ENCODE measurements at places on chromosomes 13 and 19. TPM values are rescaled to one million over a fixed set of nuclear protein-coding genes. Genes with fewer than 3 reads are reported as not detected.

The FXYD7 gene
- total RNA-seq = not detected

The PLK5 gene
- not detected for total RNA-seq

The ZNF177 gene
- total RNA-seq = 1.5 TPM

The LIPE gene
- 2.6 TPM for total RNA-seq

The HPN gene
- not detected for total RNA-seq

The NOVA2 gene
- total RNA-seq = 0.13 TPM

The CEACAM7 gene
- total RNA-seq = not detected

The NLRP7 gene
- total RNA-seq = not detected

The ADAT3 gene
- total RNA-seq = 1.7 TPM

The DIRAS1 gene
- 0.66 TPM for total RNA-seq

Data from aortic smooth muscle cell (primary cell).